ENCODE measurements at places on chromosomes 5 and 9. TPM values are rescaled to one million over a fixed set of nuclear protein-coding genes. Genes with fewer than 3 reads are reported as not detected.

Gene ORM2
- total RNA-seq = 4,866 TPM

Gene ELOVL7
- total RNA-seq = 1.1 TPM

Gene PHPT1
- 23.2 TPM for total RNA-seq

Gene KCNN2
- total RNA-seq = 0.09 TPM

Gene C5orf58
- not detected for total RNA-seq

Gene PAEP
- total RNA-seq = not detected

Gene PPP3R2
- 0.08 TPM for total RNA-seq

Gene HSD17B3
- total RNA-seq = 0.75 TPM

Gene SV2C
- total RNA-seq = not detected

Gene PCDHA3
- total RNA-seq = not detected

Gene SEMA4D
- total RNA-seq = 6.5 TPM

All from liver (tissue), 10 donors.